ENCODE measurements at places on chromosomes 11 and 22.

DNA sequence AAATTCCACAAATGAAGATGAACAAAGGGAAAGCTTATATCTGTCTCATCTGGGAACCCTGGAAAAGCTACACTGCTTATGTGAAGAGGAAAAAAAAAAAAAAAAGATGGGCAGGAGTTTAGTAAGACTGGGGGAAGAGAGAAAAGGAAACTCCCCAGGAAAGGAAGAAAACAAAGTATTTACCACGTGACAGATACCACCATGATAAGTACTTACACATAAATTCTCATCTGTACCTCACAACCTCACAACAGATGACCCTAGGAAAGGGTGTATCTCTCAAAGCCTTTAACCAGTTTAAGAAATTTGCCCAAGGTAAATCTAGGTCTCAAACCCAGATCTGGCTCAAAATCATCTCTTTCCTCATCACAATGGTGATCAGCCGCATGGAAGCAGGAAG, 77.1 kb downstream of the GAB2 start:
- DNase-seq, result no peak

DNA sequence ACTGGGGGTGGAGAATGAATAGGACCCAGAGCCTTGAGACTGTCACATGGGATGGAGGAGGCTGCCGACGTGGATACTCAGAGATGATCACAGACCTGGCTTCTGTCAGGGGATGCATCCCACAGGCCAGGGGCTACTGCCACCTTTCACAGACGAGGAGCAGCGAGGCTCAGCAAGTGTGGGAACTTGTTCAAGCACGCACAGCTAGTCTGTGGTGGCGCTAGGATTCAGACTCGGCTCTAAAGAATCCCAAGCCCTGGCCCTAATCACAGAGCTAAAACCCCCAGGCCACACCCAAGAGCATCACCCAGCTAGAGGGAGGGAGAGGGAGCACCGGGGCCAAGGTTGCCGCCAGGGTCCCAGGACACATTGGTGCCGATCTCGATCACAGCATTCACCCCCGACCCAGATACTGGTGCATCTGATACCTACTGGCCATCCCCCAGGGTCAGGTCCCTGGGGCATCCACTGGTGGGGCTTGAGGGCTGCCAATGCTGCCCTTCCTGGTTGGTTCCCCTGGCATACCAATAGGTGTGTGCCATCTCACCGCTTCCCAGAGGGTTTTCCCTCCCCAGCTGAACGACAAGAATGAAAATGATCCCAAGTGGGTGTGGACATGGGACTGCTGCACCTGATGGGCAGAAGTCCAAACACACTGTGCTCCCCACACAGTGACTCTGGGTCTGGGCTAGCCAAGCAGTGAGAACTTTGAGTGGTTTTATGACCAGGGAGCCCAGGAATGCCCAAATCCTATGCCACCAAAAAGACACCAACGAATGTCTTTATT, 6.2 kb downstream of the CHST1 start:
- DNase-seq, result no peak

GRCh38 chr11:67302571-67303131, 679 bp upstream of the SSH3 start:
- peak; percentile 23 for DNase-seq

- DNase-seq, result no peak
Observed at GRCh38 chr11:120102050-120102863, 35.7 kb downstream of the TRIM29 start.
